Stimulated activated CD4-positive, alpha-beta T cell treated with anti-CD3 and anti-CD28 coated beads, Interleukin-1b, Interleukin-23, amount 100 ng/mL, for 1 hour (primary cell): ENCODE measurements at places on chromosomes 3 and 15.

GRCh38 chr3:33936921-33937525, 138.6 kb downstream of the PDCD6IP start:
- DNase-seq, result no peak

DNA sequence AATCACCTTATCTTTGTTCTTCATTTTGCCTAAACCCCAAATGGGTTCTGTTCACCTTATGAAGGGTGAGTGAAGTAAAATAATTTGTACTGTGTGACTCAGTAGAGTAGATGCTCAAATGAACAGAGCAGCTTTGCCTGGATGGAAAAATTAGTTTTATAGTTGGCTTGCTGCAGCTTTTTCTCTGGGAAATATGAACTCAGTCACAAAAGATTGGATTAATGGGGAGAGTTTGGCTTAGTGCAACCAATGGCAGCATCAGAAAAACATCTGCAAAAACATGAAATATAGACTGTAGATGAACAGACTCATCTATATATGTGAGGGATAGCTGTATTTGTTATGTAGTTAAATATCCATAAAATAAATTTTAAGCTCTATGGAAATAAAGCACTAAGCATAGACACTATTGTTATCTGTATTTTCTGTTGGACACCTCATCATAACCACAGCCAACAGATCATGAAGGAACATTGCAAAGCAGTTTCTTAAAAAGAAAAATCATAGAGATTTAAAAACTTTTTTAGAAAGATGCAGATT, 181.3 kb downstream of the ECT2 start:
- no peak for DNase-seq

- DNase-seq, result no peak
These were observed 12.6 kb upstream of the RNU6-1 start for GRCh38 chr15:67852418-67852817.

GRCh38 chr15:41922353-41922752, 28.5 kb upstream of the SPTBN5 start:
- no peak for DNase-seq

DNA sequence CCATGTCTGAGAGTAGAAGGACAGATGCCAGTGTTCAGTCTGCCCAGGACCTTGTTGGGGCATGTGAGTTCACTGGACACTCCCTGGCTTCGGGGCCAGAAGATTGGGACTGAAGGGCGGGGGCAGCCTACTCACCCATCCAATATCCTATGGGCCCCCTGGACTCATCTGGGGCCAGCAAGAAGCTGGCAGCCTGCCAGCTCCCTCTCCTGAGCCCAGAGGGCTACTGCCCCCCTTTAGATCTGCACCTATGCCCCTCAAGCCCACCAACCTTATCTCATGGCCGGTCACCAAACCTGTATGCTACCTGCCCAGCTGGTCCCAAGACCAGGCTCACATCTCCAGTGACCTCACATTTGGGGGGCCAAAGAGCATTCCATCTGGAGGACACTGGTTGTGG, 8.1 kb downstream of the PTH1R start:
- no peak for DNase-seq

- no peak for DNase-seq
These were observed 256.2 kb upstream of the RARB start for GRCh38 chr3:25171897-25172296.

DNA sequence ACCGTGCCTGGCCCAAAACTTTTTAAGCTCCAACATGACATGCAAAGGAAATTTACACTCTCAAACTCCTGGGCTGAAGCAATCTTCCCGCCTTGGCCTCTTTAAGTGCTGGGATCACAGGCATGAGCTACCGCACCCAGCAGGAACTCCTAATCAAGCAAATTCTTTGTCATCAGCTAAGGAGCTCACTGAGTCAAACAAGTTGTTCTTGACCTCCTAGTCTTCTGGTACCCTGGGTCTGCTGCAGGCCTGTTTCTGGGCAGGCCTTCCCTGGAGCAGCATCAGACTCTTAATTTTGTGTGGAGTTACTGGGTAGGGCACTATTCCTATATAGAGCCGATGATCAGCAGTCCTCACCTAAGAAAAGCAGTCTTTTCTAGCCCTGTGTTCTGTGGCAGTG, 68.4 kb upstream of the FLNB start:
- no peak for DNase-seq

GRCh38 chr3:50167069-50167840, 12.1 kb downstream of the SEMA3F start:
- DNase-seq, result no peak

DNA sequence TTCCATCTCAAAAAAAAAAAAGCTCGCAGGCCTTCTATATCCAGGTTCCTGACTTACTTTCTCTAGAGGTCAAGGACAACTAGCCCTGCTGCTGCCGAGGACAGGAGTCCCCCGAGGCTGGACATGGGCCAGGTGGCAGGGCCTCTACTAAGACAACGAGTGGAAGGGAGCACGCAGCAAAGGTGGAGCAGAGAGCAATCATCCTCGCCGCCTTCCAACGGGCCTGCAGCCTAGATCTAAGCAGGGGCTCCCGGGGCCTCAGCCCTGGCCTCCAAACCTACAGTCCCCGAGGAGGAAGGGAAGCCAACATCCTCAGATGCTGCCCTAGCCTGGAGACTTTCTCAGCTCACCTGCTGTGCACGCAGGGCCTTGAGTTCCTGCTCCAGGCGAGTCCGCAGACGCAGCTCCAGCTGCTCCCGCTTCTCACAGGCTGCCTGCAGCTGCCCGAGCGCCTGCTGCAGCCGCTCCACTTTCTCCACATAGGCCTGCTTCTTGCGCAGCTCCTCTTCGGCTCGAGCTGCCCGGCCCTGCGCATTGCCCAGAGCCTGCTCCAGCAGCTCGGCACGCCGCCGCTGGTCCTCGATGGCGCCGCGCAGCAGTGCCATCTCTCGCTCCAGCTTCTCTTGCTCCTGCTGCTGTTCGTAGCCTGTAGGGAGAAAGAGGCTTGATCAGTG, 12.9 kb downstream of the AMOTL2 start:
- DNase-seq, result no peak

- DNase-seq, result no peak
These were observed 53.9 kb downstream of the MEF2A start for GRCh38 chr15:99619712-99620111.

DNA sequence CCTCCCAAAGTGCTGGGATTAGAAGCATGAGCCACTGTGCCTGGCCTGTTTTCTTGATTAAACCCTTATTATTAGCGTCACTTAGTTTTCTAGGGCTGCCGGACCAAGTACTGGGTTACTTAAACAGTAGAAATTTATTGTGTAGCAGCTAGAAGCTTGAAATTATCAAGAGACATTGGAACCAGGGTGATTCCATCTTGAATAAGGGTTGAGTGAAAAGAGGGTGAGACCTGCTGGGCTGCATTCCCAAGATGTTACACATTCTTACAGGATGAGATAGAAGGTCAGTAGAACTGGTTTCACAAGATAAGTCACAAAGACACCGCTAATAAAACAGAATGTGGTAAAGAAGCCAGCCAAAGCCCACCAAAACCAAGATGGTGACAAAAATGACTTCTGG, 18.6 kb upstream of the FSTL1 start:
- DNase-seq, result no peak

GRCh38 chr3:188486126-188486525, 332.2 kb downstream of the LPP start:
- no peak for DNase-seq

DNA sequence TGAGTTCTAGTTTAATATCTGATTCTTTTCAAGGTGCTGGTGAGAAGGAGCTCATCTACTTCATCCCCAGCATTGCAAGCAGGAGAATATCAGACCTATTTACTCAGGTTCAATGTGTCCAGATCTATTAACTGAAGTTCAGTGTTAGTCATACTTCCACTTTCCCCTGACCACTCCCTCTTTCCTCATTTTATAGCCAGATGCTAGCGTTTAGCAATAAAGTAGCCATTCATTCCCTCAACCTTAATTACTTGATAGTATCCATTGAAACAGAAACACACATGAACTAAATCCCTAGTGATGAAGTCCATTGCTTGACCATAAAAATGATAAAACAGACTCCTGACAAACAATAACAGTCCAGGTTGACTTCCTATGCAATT, 60.0 kb downstream of the RPL22L1 start:
- DNase-seq, result no peak

DNA sequence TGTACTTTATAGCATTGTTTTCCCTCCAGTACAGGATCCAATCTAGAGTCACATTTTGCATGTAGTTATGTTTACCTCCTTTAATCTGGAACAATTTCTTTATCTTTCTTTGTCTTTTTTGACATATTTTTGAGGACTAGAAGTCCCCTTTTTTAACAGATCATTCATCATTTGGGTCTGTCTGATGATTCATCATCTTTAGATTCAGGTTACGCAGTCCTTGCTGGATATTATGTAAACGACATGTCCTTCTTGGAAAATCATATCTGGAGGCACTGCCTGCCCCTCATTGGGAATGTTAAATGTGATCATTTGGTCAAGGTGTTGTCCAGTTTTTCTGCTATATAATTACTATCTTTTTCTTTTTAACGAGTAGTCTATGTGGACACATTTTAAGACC, 18.3 kb downstream of the TGM4 start:
- no peak for DNase-seq

DNA sequence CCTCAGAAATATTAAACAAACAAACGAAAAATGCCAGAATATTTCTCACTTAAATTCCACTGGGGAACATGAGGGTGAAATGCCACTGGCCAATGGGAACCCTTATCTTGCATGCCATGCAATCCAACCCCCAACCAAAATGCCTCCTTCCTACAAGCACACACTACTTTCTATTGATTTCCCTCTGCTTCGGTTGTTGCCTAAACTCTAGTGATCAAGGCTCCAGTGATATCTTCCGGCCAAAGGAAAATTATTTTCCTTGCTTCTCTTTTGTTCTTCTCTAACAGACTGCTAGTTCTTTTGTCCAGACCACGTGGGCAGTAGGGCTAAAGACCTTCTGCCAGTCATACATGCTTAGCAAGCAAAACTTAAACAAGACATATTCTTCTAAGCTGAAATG, 115.7 kb downstream of the TMCC1 start:
- DNase-seq, result no peak

DNA sequence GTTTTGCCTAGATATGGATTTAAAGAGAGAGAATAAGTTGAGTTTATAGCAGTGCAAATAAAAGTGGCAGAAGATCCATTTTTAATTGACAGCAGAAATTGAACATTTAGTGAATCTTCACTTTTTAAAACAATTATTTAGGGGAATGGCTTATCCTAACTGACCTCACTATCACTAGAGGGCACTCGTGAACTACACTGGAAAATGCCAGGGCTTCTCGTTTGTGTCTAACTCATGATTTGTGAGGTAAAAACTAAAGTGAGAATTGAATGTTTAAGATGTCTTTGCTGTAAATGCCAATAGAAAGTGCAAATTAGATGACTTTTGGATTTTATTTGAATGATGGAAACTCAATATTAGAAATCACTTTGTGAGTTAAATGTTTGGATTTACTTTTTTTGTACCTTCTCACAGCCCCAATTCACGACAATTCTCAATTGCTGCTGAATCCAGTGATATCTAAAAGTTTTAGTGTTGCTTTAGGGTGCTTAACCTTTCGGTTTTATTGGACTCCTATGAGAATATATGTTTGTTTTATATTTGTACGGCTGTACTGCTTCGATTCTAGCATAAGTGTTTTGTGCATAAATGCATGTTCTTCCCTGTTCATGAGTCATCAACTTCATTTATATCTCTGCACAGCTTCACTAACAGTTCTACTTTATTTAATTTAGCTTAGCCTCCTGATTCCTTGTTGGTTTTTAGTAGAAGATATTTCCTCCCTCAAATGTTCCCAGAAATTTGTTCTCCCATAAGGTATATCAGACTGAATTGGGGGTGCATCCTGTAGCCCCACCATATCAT, 462.1 kb downstream of the MFSD1 start:
- no peak for DNase-seq

DNA sequence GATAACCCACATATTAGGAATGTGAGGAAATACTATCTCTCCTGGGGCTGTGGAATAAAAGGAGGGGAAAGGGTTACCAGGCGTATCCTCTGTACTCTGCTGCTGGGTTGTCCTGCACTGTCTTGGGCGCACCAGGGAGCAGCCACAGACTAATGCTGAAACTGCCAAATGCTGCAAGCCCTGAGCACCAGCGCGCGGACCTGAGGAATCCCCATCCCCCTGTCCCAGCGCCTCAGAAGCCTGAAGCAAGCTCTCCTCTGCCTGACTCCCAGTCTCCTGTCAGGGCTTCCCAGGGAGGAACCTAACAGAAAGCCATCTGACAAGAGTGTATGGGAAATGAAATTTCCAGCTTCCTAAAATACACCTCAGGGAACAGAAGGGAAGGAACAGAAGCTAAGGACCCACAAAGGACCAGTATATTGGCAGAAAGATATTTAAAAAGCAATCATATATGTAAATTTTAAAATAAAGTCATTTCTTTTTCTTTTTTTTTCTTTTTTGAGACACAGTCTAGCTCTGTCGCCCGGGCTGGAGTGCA, 158.3 kb upstream of the C2CD4B start:
- DNase-seq, result no peak

GRCh38 chr15:61681676-61682075, 378.6 kb downstream of the VPS13C start:
- DNase-seq, result no peak

- DNase-seq, result no peak
These were observed 22.2 kb upstream of the FGD5 start for GRCh38 chr3:14796403-14797077.

GRCh38 chr3:192246847-192247559, 480.3 kb downstream of the FGF12 start:
- DNase-seq, result no peak

GRCh38 chr3:194587438-194587931, 45.7 kb downstream of the TMEM44 start:
- no peak for DNase-seq

- no peak for DNase-seq
These were observed 350.8 kb upstream of the ZNF385D start for GRCh38 chr3:22101811-22102210.

GRCh38 chr3:4720316-4721075, 227.3 kb downstream of the ITPR1 start:
- DNase-seq, result no peak

GRCh38 chr3:69735893-69736292, 3.4 kb upstream of the MITF start:
- no peak for DNase-seq

- DNase-seq, result no peak
These were observed 13.2 kb upstream of the TMEM212 start for GRCh38 chr3:171829841-171830517.

- no peak for DNase-seq
These were observed 66.9 kb downstream of the CEP63 start for GRCh38 chr3:134552784-134553183.

DNA sequence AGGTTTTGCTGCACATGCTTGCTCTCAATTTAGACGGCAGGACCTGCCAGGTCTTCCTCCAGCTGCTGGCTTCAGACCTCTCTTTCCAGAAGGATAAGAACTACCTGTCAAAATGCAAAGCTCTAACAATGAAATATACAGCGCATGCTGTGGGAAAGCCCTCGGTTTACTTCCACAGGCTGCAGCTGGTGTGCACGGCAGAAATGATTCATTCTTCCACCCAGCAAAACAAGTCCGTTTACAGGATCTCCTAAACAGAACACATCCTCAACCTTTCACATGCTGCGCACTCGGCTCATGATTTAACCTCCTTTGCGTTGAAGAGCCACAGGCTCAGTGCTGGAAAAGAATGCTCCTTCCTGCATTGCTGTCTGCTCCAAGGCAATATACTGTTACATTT, 92.4 kb upstream of the WNT5A start:
- DNase-seq, result no peak
